AG04450 (cell line): ENCODE measurements at places on chromosomes 6 and 20.

- no peak for DNase-seq
These were observed 26.0 kb downstream of the KLHL31 start for GRCh38 chr6:53639520-53639919.

GRCh38 chr6:166587631-166588413 lies 1.3 kb upstream of the RAMACL start:
- no peak for DNase-seq

DNA sequence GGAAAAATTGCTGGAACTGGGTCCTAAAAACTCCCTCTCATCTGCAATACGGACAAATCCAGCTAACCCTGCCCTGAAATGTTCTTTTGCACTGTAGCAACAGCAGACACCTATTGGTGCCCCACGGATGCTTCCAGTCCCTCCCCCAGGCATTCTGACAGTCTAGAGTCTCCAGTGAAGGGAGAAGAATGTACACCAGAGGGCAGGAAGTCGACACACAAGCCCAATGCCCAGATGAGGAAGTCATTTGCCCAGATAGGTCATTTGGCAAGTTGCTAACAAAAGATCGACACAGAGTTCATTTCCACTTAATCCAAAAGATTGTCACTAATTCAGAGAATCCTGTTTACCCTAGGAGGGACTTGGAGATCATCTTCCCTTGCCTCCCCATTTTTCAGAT lies 293.0 kb upstream of the PRDM1 start:
- no peak for DNase-seq

GRCh38 chr6:74764486-74764885 lies 441.4 kb downstream of the COL12A1 start:
- DNase-seq, result no peak

DNA sequence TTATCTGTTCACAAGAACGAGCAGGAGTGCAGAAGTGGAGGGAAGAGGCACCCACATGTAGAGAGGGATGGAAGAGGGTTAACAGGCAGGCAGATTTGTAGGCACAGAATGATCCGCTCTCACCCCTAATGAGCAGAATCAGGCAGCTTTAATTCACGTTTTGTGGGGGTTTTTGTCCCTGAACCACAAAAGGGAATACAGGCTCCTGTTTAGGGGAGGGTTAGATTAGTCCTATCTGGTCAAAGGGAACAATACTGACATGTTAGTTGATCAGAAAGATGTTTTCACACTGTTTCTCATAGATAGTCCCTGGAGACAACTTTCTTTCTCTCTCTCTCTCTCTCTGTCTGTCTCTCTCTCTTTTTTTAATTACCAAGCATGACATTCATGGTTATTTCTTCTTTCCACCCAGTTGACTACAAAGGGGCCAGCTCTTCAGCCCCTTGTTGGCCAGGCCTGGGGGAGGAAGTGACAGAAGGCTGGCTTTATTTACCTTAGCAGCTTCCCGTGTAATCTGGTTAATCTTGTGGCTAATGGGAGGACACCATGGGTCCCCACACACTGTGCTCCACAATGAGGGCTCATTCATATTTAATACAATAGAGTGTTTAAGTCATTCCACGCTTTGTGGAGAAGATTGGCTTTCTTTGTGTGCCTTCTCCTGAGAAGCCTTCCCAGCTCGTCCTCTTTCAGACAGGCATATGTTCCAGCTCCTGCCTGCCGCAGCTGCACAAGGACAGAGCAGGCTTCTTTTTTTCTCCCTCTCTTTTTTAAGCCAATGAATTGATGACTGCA lies 958.8 kb downstream of the TFAP2A start:
- DNase-seq, result no peak

- no peak for DNase-seq
These were observed 326.4 kb downstream of the KIF16B start for GRCh38 chr20:16246870-16247269.

DNA sequence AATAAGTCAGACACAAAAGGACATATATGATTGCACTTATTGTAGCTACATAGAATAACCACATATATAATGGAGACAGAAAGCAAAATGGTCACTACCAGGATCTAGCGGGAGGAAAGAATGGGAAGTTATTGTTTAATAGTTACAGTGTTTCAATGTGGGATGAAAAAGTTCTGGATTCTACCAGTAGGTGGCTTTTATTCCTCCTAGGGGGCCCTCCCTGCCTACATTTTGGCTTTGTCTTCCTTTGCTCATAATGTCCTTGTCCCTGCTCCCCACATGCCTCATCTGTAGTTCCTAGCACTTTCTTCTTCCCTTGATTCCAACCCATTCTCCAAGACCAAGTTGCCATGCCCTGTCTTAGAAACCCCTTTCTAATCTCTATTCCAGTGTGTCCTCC lies 16.3 kb downstream of the ZNF133 start:
- no peak for DNase-seq

DNA sequence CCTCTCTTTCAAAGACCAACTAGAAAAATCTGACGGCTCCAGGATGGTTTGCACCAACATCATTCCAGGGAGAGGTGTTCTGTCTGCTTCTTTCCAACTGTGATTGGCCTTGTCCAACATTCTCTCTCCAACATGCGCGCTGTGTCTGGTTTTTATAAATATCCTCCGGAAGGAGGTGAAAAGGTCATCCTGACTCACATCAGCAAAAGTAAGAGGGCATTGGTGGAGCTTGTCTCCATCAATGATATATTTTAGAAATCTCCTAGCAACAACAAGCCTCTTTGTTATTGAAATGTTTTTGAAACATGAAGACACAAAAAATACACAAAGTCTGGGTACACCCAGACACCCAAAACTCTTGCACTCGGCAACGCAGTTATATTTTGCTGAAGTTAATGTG lies 475.3 kb upstream of the JARID2 start:
- DNase-seq, result peak; percentile 45

DNA sequence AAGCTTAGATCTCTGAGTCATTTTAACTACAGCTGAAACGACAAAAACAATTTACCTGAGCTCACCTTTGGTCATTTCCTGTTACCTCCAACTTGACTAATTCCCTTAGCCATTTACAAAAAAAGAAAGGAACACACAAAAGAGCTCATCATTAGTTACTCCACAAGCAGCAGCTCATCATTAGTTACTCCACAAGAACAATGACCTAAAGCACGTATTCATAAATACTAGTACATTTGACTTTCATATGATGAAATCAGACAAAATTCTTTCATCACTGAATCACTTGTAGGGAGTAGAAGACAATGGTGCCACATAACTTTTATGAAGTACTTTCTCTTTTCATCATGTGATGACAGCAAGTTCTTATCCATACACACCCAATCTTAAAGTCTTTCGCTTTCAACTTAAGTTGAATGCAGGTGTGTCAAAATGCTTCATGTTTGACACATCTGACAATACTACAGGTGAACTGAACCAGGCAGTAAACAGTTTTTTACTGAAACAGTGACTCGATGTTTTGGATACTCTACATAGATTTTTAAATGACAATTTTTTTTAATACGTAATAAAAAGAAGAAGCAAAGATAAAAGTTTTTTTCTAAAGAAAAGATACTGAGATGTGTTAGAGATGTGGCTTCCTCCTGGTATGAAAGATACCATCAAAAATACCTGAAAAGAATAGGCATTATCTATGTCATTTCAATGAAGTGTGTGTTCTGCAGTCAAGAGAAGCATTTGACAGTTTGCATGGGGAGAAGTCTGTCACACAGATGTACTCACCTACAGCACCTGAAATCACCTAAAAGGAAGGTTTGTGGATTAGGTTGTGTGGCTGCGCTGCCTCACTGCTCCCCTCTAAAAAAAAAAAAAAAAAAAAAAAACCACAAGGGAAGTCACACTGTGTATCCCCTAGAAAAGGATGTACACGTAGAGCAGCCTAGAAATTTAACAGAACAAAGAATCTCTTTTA lies 109.1 kb downstream of the PRDM1 start:
- no peak for DNase-seq

GRCh38 chr6:17762651-17763050 lies 55.9 kb upstream of the NUP153 start:
- DNase-seq, result no peak

GRCh38 chr20:32510601-32511357 lies 74.4 kb downstream of the NOL4L start:
- no peak for DNase-seq

- no peak for DNase-seq
These were observed 101.5 kb downstream of the NRSN1 start for GRCh38 chr6:24227556-24227955.

GRCh38 chr6:150230164-150230561 lies 87.3 kb downstream of the PPP1R14C start:
- no peak for DNase-seq

DNA sequence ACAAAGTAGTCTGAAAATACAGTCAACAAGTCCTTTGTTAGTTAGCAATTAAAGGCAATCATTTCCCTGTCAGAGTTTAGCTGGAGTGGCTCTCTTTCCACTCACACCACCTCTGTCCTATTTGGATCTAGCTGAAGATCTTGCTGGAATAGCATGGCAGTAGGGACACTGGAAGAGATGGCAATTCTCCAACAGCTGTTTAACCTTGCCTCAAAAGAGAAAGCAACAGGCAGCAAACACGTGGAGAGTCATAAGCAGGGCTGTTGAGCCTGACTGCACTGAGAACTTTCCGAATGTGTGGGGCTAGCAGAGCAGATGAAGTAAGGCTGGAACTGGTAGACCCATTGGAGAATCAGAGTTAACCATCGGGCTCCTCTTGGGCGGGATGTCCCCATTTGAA lies 38.0 kb upstream of the PRSS35 start:
- no peak for DNase-seq

GRCh38 chr6:14174996-14175395 lies 57.4 kb downstream of the CD83 start:
- DNase-seq, result no peak

GRCh38 chr20:1802385-1803060 lies 92.7 kb upstream of the SIRPA start:
- DNase-seq, result no peak

- no peak for DNase-seq
These were observed 41.0 kb downstream of the PLEKHG1 start for GRCh38 chr6:150640556-150641209.

DNA sequence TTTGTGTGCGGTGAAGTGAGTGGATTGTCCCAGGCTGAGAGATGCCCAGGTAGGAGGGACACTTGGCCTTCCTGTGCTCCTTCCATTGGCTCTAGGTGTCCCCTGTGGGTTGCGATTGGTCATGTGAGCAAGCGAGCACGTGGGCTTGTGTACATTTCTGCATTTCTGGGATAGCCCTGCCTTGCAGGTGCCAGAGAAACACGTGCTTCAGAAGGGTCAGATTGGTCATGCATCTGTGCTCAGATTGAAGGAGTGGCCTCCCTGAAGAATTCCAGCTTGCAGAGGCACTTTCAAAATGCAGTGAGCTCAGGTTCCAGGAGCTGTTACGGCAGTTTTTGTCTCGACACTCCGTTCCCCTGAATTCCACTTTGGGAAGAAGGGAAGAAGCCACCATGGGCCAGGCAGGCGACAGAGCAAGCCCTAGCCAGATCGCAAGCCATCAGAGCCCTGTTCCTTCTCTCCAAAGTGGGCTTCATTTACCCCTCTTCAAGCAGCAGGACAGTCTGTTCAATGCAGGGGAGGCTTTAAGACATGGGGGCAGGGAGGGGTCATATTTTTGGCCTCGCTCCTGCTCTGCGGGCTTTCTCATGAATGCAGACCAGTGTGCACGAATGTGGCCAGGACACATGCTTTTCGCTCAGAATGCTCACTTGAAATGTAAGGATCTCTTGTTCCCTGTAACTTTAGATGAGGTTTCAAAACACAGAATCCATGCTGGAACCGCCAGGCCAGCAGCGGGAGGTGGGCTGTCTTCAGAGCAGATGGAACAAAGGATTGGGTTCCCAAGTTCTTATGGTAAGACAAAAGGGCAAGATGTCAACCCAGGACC lies 78.6 kb upstream of the AKAP12 start:
- DNase-seq, result no peak

DNA sequence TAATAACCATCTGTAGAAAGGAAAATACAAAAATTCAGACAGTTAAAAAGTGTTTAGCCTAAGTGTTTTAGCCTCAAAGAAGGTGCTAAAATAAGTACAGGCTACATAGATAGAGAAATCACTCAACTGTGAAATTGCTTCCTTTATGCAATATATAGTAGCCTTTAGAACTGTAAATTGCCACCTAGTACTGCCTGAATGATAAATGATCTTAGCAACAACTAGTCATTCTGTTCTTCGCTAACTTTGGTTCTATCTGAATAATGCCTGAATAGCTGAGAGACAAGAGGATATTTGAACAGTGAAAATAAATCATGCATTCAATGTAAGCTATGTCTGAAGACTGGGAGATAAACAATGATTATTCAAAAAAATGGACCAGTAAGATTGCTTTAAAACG lies 603.3 kb upstream of the PTCHD4 start:
- no peak for DNase-seq

GRCh38 chr6:135939208-135939591 lies 87.7 kb downstream of the PDE7B start:
- DNase-seq, result no peak

- DNase-seq, result no peak
These were observed 230.4 kb downstream of the PLCB1 start for GRCh38 chr20:8362457-8362856.

GRCh38 chr20:25021336-25021735 lies 28.8 kb upstream of the APMAP start:
- no peak for DNase-seq

- no peak for DNase-seq
These were observed 437 bp downstream of the CD40 start for GRCh38 chr20:46118481-46119020.

GRCh38 chr6:73085443-73085871 lies 139.8 kb downstream of the KHDC1L start:
- DNase-seq, result no peak

GRCh38 chr20:50169329-50169823 lies 15.9 kb upstream of the PEDS1 start:
- peak; percentile 50 for DNase-seq

GRCh38 chr6:157260735-157261410 lies 62.4 kb downstream of the TMEM242 start:
- DNase-seq, result no peak

- no peak for DNase-seq
These were observed 34.7 kb upstream of the IRF4 start for GRCh38 chr6:356828-357251.

DNA sequence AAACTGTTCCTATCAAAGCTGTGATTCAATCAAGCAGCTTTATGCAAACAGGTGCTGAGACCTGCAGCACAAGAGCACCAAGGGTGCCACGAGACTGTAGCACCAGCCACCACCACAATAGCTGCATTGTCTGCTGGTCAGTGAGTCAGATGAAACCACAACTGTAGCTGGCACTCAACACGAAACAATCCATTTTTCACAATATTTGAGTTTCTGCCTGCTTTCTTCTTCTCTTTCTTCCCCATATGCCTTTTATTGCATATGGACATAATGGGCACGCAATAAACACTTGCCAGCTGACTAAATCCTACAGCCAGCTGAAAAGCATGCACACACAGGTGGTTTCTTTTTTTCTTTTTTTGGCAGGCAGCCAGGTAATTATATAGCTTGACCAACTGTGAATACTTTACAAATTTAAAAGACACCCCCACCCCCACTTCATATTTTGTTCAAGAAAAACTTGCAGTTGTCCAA lies 16.6 kb downstream of the SLC2A12 start:
- DNase-seq, result no peak

DNA sequence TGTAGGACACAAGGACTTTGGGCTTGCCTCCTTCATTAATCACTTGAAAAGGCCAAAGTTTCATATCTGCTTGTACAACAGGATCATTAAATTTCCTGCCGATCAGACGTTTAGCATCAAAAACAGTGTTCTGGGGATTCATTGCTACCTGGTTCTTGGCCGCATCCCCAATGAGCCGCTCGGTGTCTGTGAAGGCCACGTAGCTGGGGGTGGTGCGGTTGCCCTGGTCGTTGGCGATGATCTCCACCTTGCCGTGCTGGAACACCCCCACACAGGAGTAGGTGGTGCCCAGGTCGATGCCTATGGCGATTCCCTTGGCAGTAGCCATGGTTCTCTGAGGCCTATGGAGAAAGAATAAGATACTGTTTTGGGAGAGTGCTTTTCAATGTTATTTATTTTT lies 3.4 kb downstream of the HSPA1L start:
- DNase-seq, result no peak
